ENCODE measurements at places on chromosomes 7 and 10. TPM values are rescaled to one million over a fixed set of nuclear protein-coding genes. Genes with fewer than 3 reads are reported as not detected.

The TFPI2 gene
- 1.7 TPM for total RNA-seq

The TMEM236 gene
- 0.33 TPM for total RNA-seq

The TMEM270 gene
- not detected for total RNA-seq

The CNPY4 gene
- 5.0 TPM for total RNA-seq

The GPNMB gene
- total RNA-seq = 612 TPM

The NAT16 gene
- total RNA-seq = not detected

The PARD3 gene
- total RNA-seq = 28.8 TPM

The STEAP1 gene
- total RNA-seq = not detected

The NT5C3A gene
- total RNA-seq = 19.2 TPM

The RET gene
- total RNA-seq = 1.1 TPM

The ABCB1 gene
- 2.3 TPM for total RNA-seq

The PSD gene
- total RNA-seq = 1.2 TPM

The DHX32 gene
- total RNA-seq = 51.6 TPM

The CRHR2 gene
- total RNA-seq = 0.08 TPM

The OPN1SW gene
- total RNA-seq = not detected

DNA sequence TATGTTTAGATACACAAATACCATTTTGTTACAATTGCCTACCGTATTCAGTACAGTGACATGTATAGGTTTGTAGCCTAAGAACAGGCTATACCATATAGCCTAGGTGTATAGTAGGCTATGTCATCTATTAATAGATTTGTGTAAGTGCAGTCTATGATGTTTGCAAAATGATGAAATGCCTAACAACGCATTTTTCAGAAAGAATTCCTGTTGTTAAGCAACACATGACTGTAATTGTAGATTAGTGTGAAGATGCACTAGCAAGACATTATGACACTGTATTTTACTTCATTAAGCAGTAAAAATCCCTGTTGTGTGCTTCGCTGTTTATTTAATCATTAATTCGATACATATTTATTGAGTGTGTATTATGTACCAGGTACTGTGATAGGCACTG lies 446.0 kb downstream of the SUGCT start:
- DNase-seq = no peak
- H3K27ac ChIP-seq = no peak overlapping the region
- no peaks in the 10 kb centered on the region for H3K36me3 ChIP-seq
- no peaks in the 10 kb centered on the region for H3K4me1 ChIP-seq

- H3K27ac ChIP-seq = peak overlapping the region; percentile 99
- H3K27me3 ChIP-seq = no peaks in the 10 kb centered on the region
- H3K4me3 ChIP-seq = peak overlapping the region; percentile 98
- H3K36me3 ChIP-seq = peaks cover 4% of the 10 kb centered on the region
- DNase-seq = peak; percentile 60
Measured at GRCh38 chr10:3786295-3787015, 1.4 kb upstream of the KLF6 start.

DNA sequence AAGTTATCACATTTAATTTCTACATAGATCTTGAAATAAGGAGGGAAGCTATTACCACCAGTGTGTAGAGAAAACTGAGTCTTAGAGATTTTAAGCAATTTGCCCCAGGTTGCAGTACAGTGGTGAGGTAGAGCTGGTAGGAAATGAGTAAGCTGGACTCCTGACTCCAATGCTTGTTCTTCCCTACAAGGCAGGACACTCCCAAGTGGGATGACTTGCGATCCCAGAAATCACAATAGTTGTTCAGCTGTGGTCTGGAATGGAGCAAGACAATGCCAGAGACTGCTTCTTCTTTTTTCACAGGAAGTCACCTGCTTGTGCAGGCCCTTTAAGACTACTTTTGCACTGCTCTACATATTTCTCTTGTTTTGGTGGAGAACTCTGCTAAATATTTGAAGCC lies 327.2 kb upstream of the BMPER start:
- no peak overlapping the region for H3K4me3 ChIP-seq
- H3K4me1 ChIP-seq = no peaks in the 10 kb centered on the region
- H3K27me3 ChIP-seq = no peaks in the 10 kb centered on the region
- H3K36me3 ChIP-seq = no peaks in the 10 kb centered on the region
- no peak overlapping the region for H3K27ac ChIP-seq

- no peaks in the 10 kb centered on the region for H3K27me3 ChIP-seq
- H3K4me3 ChIP-seq = peak overlapping the region; percentile 89
- H3K27ac ChIP-seq = peak overlapping the region; percentile 89
- H3K4me1 ChIP-seq = peaks cover 40% of the 10 kb centered on the region
- peak; percentile 45 for DNase-seq
Measured at GRCh38 chr7:127588697-127589482, 679 bp downstream of the ARF5 start.

DNA sequence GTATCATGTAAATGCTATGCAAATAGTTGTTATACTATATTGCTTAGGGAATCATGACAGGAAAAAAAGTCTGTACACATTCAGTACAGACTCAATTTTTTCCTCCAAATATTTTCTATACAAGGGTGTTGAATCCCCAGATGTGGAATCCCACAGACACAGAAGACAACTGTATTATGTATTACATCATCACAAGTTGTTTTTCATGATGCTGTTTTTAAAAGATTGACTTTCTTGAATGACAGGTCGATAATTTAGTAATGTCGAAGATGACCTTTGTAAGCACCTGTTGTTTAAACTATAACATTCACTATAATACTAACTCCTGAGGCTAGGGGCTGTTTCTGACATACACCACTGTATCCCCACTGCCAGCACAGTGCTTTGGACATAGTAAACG lies 143.5 kb downstream of the MLLT10 start:
- no peaks in the 10 kb centered on the region for H3K27me3 ChIP-seq
- peaks cover 5% of the 10 kb centered on the region for H3K4me1 ChIP-seq
- H3K27ac ChIP-seq = no peak overlapping the region
- no peak for DNase-seq

DNA sequence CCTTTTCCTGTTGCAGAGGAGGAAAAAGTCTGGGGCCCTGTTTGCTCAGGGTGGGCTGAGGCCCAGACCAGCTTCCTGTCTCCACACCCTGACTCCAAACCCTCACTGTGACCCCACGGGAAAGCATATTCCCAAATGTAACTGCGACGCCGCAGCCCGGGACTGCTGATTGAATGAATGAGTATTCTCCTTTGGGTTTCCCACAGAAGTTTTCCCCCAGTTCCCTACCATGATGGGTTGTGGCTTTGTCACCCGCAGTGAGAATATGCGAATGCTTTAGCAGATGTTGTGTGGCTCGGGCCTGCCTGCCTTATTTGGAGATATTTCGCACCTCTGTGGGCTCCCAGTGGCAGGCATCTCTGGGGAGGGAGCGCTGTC lies 50.6 kb downstream of the MGMT start:
- H3K4me3 ChIP-seq = no peak overlapping the region
- no peak overlapping the region for H3K27ac ChIP-seq

DNA sequence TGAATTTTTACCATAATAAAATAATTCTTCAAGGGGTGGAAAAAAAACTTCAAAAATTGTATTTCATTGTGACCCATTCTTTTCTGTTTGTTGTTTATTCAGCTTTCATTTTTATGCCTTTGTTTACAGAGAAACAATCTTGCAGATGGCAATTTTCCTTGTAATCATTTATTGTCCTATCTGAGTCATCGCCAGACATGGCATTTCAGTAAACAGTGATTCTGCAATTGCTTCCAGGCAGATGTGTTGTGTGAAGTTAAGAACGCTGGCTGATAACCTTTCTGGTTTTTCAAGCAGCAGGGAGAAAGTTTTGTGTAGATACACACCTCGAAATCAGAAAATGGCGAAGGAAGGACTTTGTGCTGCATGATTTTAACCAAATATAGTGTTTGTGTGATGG lies 80.7 kb upstream of the RPA3 start:
- no peaks in the 10 kb centered on the region for H3K36me3 ChIP-seq
- no peak for DNase-seq
- H3K4me3 ChIP-seq = no peak overlapping the region
- H3K27ac ChIP-seq = no peak overlapping the region
- H3K27me3 ChIP-seq = no peaks in the 10 kb centered on the region
- no peaks in the 10 kb centered on the region for H3K4me1 ChIP-seq

- H3K27ac ChIP-seq = no peak overlapping the region
- DNase-seq = no peak
- H3K27me3 ChIP-seq = no peaks in the 10 kb centered on the region
- no peaks in the 10 kb centered on the region for H3K4me1 ChIP-seq
Measured at GRCh38 chr7:114662002-114662677, 247.5 kb downstream of the FOXP2 start.

- H3K4me3 ChIP-seq = no peak overlapping the region
Measured at GRCh38 chr7:44153948-44154335, 12.8 kb upstream of the MYL7 start.

GRCh38 chr7:158406364-158406763 lies 181.3 kb downstream of the PTPRN2 start:
- H3K27me3 ChIP-seq = peaks cover 21% of the 10 kb centered on the region
- DNase-seq = no peak
- no peak overlapping the region for H3K27ac ChIP-seq
- no peaks in the 10 kb centered on the region for H3K36me3 ChIP-seq

GRCh38 chr10:120022357-120022756 lies 129.8 kb downstream of the SEC23IP start:
- H3K4me3 ChIP-seq = no peak overlapping the region
- DNase-seq = no peak
- H3K36me3 ChIP-seq = no peaks in the 10 kb centered on the region
- no peak overlapping the region for H3K27ac ChIP-seq
- H3K4me1 ChIP-seq = no peaks in the 10 kb centered on the region

GRCh38 chr7:50210706-50211115 lies 93.8 kb upstream of the IKZF1 start:
- no peaks in the 10 kb centered on the region for H3K36me3 ChIP-seq
- peaks cover 28% of the 10 kb centered on the region for H3K27me3 ChIP-seq
- no peaks in the 10 kb centered on the region for H3K4me1 ChIP-seq
- H3K27ac ChIP-seq = no peak overlapping the region
- H3K4me3 ChIP-seq = no peak overlapping the region

- no peak for DNase-seq
- H3K4me3 ChIP-seq = no peak overlapping the region
- H3K4me1 ChIP-seq = no peaks in the 10 kb centered on the region
- no peaks in the 10 kb centered on the region for H3K27me3 ChIP-seq
- peak overlapping the region; percentile 59 for H3K27ac ChIP-seq
Measured at GRCh38 chr10:92822060-92822634, 26.2 kb upstream of the EXOC6 start.

- no peak for DNase-seq
- no peak overlapping the region for H3K27ac ChIP-seq
- H3K4me1 ChIP-seq = no peaks in the 10 kb centered on the region
Measured at GRCh38 chr7:113444261-113444660, 325.9 kb upstream of the SMIM30 start.

- H3K27me3 ChIP-seq = no peaks in the 10 kb centered on the region
- peaks cover 7% of the 10 kb centered on the region for H3K4me1 ChIP-seq
- DNase-seq = no peak
- H3K36me3 ChIP-seq = no peaks in the 10 kb centered on the region
- peak overlapping the region; percentile 43 for H3K27ac ChIP-seq
Measured at GRCh38 chr10:90915766-90916075, 5.2 kb downstream of the ANKRD1 start.

DNA sequence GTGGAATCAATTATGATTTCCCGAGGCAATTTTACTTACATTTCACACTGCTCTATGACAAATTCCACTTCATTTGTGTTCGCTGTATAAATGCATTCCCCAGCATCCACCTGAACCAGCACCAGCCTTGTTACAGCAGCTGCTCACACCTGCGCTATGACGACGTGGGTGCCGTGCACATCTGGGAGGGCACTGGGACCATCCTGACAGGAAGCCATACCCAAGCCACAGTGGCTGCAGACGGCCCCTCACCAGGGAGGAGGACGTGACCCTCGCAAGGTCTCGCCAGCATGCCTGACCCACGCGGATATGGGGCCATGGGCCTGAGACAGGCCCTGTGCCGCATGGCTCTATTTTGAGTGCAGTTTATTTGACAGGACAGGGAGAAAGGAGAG lies 201.3 kb downstream of the MAD1L1 start:
- no peak overlapping the region for H3K4me3 ChIP-seq
- peak; percentile 8 for DNase-seq
- no peaks in the 10 kb centered on the region for H3K36me3 ChIP-seq

- H3K4me3 ChIP-seq = no peak overlapping the region
- peaks cover 76% of the 10 kb centered on the region for H3K36me3 ChIP-seq
- DNase-seq = no peak
- H3K27ac ChIP-seq = no peak overlapping the region
- H3K27me3 ChIP-seq = no peaks in the 10 kb centered on the region
Measured at GRCh38 chr10:102484021-102484420, 18.5 kb downstream of the ACTR1A start.

DNA sequence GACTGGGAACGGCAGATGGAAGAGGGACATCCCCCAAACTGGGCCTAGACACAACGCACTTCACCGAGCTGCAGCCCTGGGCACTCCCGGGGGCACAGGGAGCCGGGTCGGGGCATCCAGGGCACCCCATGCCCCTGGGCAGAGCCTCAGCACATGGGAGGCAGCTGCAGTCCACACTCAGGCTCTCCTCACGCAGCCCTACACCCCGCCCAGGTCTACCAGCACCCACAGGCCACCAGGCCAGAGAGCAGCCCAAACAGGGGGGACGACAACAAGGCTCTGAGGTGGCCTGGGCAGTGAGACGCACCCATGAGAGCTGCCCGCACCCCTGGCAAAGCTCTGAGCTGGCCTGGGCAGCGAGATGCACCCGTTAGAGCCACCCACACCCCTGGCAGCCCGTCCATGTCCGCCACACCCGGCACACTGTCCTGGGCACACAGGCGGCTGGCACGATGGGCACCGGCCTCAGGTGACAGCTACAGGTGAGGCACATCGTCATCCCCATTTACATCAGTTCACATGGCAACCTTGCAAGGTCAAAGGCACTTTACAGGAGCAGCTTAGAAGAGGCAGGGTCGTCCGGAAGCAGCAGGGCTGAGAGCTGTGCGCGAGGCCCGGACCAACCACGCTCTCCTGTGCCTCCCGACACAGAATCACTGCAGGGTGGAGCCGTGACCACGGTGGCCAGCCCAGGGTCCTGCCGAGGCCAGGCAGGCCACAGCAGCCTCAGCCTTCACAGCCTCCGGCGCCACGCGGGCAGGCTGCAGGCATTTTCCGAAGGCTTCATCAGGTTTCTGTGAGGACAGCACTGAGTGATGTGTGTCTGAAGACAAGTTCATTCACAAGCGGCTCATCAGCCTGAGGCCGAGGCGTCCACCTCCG lies 228.6 kb downstream of the MAD1L1 start:
- no peaks in the 10 kb centered on the region for H3K27me3 ChIP-seq
- peak; percentile 6 for DNase-seq
- no peak overlapping the region for H3K27ac ChIP-seq
- H3K4me1 ChIP-seq = peaks cover 5% of the 10 kb centered on the region
- H3K4me3 ChIP-seq = no peak overlapping the region

Measured in heart right ventricle (tissue), 16 donors.